ENCODE measurements at places on chromosomes 13 and 19.
A peak's percentile ranks its signal among the peaks of the same experiment; 100 is the strongest.

- no peak for DNase-seq
Measured at GRCh38 chr19:29939628-29940027, 2.4 kb upstream of the URI1 start.

- DNase-seq: no peak
Measured at GRCh38 chr19:38213911-38214625, 10.0 kb downstream of the DPF1 start.

- no peak for DNase-seq
Measured at GRCh38 chr13:20424949-20425348, 100.7 kb downstream of the CRYL1 start.

DNA sequence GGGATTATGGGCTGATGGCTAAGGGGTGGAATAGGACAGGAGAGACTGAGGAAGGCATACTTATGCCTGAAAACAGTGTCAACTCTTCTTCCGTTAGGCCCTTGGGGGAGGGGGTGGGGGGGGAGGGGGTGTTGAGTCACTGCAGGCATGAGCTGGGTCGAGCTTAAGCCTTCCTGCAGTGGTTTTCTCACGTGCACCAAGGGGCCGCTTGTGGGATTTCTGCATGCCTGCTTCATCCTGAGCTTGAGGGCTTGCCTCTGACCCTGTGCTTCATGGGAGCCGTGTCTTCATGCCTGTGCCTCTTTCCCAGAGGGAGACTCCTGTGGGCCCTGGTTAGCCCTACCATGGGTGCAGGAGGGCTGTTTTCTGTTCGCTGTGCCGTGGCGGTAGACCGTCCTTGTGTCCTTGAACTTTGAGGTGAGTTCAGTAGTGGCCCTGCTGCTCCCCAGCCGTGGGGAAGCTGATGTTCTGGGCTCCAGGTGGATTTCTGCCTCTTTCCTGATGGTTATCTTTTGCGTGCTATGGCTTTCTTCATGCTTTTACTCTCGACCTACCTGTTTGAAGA, 186.1 kb downstream of the PCCA start:
- no peak for DNase-seq

DNA sequence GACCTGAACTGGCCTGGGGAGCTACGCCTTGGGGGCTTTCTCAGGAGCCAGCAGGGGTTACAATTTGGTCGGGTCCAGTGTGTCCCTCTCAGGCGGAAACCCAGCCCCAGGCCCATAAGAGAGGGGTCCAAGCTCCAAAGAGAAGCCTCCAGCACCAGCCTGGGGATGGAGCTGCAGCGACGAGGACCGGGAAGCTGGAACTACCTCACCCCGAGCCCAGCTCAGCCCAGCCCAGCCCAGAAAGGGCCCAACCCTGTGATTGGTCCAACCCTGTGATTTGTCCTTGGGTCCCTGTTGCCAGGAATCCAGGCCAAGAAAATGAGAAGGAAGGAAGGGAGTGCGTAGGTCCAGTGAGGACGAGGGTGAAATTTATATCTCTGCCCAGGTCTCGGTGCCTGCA, 24.1 kb downstream of the CLEC4M start:
- DNase-seq: no peak

- no peak for DNase-seq
Measured at GRCh38 chr19:10662384-10663251, 8.5 kb downstream of the ILF3 start.

GRCh38 chr19:45110851-45111266, 17.9 kb downstream of the PPP1R37 start:
- DNase-seq: no peak

- peak; percentile 61 for DNase-seq
Measured at GRCh38 chr13:106318941-106319411, 216.5 kb downstream of the EFNB2 start.

- DNase-seq: no peak
Measured at GRCh38 chr13:96636001-96636709, 358.1 kb downstream of the OXGR1 start.

GRCh38 chr19:7916103-7916954, 1.7 kb downstream of the TGFBR3L start:
- peak; percentile 67 for DNase-seq

DNA sequence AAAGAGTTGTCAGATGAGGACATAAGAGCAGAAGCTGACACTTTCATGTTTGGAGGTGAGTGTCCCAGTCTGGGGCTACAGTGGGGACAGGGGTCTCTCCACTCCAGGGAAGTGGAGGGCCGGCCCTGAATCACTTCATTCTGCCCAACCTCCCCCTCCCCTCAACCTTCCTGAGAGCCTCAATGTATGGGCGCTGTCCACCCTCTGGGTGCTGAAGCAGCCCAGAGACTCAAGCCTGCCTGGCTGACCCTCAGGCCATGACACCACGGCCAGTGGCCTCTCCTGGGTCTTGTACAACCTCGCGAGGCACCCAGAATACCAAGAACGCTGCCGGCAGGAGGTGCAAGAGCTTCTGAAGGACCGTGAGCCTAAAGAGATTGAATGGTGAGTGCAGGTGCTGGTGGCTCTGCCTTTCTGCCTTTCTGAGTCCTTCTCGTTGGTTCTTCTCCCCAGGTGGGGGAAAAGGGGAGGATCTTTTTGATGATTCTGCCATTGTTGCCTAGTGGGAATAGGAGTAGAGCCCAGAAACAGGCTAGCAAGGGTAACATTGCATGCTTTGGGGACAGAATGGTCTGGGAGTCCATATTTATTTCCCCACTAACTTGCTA, 8.8 kb downstream of the CYP4F8 start:
- DNase-seq: no peak

- no peak for DNase-seq
Measured at GRCh38 chr19:28546148-28546685, 666.7 kb downstream of the UQCRFS1 start.

DNA sequence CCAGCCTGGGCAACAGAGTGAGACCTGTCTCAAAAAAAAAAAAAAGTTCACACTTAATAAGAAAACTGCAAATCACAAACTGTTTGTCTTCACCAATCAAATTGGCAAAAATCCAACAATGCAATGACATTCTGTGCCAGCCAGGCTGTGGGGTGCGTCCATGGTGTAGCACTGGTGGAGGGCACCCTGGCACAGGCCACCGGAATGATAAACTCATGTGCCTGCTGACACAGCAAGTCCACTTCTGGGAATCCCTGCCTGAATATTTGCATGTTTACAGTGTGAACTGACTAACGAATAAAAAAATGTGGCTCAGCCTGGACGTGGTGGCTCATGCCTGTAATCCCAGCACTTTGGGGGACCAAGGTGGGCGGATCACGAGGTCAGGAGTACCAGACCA, 1.6 kb upstream of the LRRC25 start:
- DNase-seq: no peak

GRCh38 chr19:17685451-17686022, 2.6 kb downstream of the UNC13A start:
- no peak for DNase-seq

GRCh38 chr19:31483226-31483857, 134.1 kb upstream of the TSHZ3 start:
- DNase-seq: no peak

GRCh38 chr13:106143930-106144709, 391.3 kb downstream of the EFNB2 start:
- peak; percentile 43 for DNase-seq

- no peak for DNase-seq
Measured at GRCh38 chr13:101584331-101584730, 131.9 kb downstream of the ITGBL1 start.

DNA sequence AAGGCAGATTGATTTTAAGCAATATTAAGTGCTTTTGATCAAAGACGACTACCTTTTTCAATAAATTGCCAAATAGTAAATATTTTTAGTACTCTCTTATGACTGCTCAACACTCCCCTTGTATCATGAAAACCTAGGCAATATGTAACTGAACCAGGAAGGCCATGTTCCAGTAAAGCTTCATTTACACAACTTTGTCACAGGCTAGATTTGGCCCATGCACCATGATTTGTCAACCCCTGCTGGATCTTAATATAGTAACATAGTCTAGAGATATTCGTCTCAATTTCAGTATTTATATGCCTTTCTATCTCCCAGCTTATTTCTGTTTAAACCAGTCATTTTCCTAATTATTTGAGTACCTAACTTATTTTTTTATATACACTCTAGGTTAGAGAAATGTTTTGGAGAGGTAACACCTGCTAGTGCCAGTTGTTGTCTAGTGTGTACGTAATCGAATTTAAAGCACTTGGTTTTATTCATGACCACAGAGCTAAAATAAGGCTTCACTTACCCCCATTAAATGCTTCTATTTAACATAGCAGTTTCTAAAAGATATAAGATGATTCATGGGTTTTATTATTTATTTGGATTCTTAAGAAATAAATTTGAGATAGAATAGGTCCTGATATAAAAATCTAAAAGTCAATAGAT, 21.0 kb downstream of the TPP2 start:
- DNase-seq: no peak

DNA sequence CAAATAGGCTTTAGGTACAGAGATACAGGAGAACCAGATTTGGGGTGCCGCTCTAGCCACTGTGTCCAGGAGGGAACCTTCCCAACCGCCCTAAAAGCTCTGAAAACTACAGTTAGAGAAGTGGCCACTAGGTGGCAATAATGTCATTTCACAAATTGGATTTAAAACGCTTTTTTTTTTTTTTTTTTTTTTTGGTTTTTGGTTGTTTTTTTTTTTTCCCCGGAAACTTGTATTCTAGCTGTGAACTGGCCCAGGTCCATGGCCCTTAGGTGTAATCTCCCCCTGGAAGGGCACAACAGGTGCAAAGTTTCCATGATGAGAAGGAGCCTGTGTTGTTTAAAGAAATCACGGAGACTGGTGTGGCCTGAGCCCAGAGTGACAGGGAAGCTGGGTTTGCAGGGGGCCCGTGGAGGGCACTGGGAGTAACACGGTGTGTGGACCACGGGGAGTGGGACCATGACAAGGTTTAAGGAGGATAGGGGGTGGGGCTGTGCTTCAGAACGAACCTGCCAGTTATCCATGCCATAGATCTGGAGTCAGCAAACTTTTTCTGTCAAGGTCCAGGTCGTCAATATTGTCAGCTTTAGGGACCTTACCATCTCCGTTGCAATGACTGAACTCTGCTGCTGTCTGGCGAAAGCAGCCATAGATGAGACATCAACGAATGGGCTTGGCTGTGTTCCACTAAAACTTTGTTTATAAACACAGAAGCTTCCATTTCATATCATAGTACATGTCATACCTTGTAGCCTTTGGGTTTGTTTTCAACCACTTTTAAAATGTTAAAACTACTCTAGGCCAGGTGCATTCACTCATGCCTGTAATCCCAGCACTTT, 10.1 kb downstream of the OR1I1 start:
- DNase-seq: peak; percentile 82
